Esophagus mucosa (tissue), 1 donor: ENCODE measurements at places on chromosomes 6 and 20. TPM values are rescaled to one million over a fixed set of nuclear protein-coding genes. Genes with fewer than 3 reads are reported as not detected.

DNA sequence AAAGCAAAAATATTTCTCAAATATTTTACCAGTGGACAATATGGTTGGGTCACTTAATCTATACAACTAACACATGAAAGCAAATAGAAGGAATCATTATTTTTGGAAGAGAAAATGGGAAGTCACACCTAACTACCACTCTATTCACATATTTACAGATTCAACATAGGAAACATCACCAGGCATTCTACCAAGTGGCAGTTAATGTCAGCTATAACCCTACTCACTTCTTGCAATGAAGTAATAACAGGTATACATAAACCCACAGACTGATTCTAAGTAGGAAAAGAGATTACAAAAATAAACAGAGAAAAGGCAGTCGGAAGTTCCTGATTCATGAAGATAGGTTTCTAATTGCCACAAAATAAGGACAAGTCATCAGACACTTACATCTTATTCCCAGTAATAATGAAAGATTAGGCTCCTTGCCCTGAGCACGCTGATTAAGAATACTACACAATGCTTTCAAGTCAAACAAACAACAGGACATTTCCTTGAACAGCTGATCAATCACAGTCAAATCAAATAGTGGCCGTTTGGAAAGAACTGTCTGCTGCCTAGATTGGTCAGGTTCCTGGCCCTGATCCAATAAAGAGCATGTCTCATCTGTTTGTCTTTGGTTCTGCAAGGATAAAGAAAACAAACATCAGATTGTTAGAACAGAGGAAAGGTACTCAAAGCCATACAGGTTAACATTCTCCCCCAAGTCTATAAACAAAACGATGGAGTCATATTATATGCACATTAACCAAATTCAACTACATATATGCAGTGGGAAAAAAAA is 79.2 kb upstream of the PLN start:
- no peak for ATAC-seq

- no peak for ATAC-seq
Observed at GRCh38 chr20:33070111-33071053, 9.1 kb upstream of the BPIFB4 start.

DNA sequence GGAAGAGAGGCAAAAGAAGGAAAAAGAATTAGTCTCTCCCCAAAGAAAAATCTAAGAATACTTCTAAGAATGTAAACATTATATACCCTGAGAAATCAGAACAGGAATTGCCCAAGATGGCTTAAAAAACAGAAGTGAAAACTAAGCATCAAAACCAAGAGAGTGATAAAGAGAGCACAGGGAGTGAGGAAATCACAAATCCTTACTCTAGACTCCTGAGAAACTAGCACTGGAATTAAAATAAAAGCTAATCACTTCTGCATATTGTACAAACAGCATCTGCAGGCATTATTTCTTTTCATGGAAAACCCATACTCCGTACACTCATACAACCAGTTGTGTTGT is 285.7 kb downstream of the BTBD9 start:
- no peak for ATAC-seq

DNA sequence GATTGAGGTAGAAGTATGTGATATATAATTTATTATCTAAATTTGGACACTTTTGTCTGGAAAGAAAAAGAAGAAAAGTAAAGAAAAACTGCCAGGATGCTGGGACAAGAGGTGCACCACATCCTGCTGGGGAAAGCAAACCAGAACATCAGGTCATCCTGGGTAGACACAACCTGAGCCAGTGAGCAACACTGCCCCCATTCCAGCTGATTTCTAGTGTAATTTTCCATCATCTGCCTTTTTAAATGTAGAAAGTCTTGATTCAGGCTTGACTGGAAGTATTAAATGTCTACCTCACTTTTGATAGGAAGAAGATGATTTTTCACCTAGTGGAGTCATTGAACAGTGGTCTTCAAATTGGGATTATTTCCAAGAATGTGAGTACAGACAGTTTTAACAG is 1164.5 kb upstream of the CITED2 start:
- ATAC-seq = no peak

The TPX2 gene
- total RNA-seq = 32.6 TPM

The OR2H1 gene
- total RNA-seq = not detected

The PDE7B gene
- 0.68 TPM for total RNA-seq
